ENCODE measurements at places on chromosomes 5 and 9.

DNA sequence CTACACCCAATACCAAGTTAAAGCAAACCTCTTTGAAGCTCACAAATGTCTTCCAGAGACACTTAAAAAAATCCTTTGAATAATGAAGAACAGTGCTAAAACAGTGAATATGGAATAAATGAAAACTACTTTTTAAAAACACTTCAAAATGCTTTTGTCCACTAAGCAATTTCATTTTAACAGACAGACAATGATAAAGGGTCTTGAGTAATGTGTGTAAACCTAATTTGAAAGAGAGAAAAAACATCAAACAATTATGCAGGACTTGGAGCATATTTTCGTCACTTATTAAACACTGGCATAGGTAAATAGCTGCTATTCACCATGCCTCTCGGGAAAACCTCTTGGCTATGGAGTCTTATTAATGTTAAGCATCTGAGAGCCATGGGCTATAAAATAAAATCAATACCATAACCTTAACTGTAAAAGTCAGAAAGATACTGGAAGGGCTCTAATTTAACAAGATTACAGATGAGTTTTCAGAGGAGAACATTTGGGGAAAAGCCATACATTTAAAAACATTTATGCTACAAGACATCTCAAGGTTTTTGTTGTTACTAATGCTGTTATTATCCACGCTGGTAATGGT, 177.8 kb downstream of the NFIB start:
- DNase-seq = no peak

GRCh38 chr5:72709341-72709740, 107.1 kb upstream of the TNPO1 start:
- no peak for DNase-seq

DNA sequence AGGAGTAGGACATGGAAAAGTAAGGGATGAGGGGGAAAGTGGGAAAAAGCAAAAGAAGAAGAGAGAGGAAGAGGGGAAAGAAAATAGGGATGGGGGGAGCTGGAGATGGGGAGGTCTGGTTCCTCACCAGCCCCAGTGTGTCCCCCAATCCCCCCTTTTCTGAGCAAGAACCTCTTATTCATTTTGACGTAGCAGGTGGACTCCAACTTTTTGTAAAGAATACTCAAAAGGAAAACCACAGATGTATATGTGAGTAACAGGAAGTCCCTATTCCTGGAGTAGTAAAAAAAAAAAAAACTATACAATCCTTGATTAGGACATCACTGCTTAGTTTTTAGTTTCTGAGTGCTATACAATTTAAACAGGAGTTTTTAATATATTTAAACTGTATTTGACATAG, 3.9 kb upstream of the CFAP95 start:
- DNase-seq = no peak

DNA sequence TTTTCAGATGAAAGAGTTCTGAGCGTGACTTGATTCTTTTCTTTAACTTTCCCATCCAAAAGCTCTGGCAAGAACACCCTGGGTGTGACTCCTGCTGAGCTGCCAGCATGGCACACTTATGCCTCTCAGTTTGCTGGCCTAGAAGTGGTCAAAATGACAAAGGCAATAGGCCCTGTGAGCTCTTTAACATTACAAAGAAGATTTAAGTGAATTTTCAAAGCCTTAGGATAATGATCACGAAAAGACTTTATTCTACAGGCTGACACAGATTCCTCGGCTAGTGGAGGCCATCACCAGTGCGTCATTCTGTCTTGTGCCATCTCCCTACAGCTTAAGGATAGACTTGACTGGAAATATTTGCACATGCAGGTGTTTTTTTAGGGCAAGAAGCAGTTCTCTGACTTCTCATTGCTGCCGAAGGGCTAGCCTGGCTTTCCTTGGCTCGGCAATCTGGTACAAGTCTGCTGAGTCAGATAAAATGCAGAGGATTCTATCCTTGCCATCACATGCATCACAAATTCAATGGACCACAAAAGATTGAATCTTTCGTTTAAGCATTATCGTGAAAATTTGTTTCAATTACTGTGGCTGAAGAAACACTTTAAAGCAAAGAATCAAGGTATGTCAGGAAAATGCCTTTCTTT, 311.5 kb downstream of the COX7C start:
- DNase-seq = no peak

GRCh38 chr9:89461265-89461664, 36.6 kb downstream of the SEMA4D start:
- no peak for DNase-seq

DNA sequence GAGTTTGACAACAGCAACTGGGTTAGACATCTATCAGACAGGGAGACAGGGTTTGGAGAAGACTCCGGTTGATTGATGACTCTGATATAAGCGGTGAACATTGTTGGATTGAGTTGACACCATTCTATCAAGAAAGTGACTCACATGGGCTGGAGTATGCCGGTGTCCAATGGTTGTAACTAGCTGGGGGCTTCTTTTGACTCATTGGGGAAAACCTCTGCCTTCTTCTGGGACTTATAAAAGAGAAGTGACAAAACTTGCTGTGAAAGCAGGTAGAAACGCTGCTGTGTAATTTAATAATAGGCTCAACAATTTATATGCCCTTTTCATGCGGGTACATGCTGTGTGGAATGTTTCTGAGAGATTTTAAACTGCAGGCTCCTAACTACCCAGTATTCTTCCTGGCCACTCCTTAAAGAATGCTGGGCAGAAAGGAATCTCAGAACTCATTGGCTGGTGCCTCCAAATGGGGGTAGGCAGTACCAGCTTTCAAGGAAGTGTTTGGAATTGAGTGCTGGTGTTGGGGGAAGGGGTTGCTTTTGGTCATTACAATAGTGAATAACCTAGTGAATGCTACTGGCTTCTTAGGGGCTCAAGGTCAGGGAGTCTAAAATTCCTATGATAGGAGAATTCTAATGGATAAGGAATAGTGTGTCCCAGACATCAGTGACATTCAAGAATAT, 43.9 kb downstream of the FYB1 start:
- DNase-seq = no peak

Data from stimulated activated CD8-positive, alpha-beta memory T cell treated with anti-CD3 and anti-CD28 coated beads, Interleukin-4, amount 100 ng/mL, for 4 hours (primary cell).